ENCODE measurements at places on chromosomes 6 and 20. TPM values are rescaled to one million over a fixed set of nuclear protein-coding genes. Genes with fewer than 3 reads are reported as not detected.

GRCh38 chr6:169942173-169942572 lies 190.8 kb downstream of the ERMARD start:
- DNase-seq = no peak

GRCh38 chr6:161300823-161301222 lies 27.0 kb upstream of the AGPAT4 start:
- no peak for DNase-seq

GRCh38 chr6:44119704-44120262 lies 7.5 kb downstream of the MRPL14 start:
- no peak for DNase-seq

NKX2-4 gene
- 1.1 TPM for total RNA-seq

DUSP15 gene
- 9.2 TPM for total RNA-seq

PKIB gene
- 5.2 TPM for total RNA-seq

SCUBE3 gene
- total RNA-seq = not detected

EPHA7 gene
- 5.6 TPM for total RNA-seq

ZNF334 gene
- 0.14 TPM for total RNA-seq

All from H4 (cell line).